RPMI7951 (cell line): ENCODE measurements at places on chromosomes 5 and 9. TPM values are rescaled to one million over a fixed set of nuclear protein-coding genes. Genes with fewer than 3 reads are reported as not detected.
A peak's percentile ranks its signal among the peaks of the same experiment; 100 is the strongest.

ANKRD55 gene
- total RNA-seq = 0.24 and 0.49 TPM in 2 replicates

ARL14EPL gene
- 0.20 TPM in 1 of 2 replicates, not detected in the other for total RNA-seq

SLC46A2 gene
- not detected in 2 replicates for total RNA-seq

DPYSL3 gene
- total RNA-seq = 191 and 198 TPM in 2 replicates

FBP2 gene
- total RNA-seq = not detected in 2 replicates

LURAP1L gene
- total RNA-seq = 0.98 and 1.8 TPM in 2 replicates

DNA sequence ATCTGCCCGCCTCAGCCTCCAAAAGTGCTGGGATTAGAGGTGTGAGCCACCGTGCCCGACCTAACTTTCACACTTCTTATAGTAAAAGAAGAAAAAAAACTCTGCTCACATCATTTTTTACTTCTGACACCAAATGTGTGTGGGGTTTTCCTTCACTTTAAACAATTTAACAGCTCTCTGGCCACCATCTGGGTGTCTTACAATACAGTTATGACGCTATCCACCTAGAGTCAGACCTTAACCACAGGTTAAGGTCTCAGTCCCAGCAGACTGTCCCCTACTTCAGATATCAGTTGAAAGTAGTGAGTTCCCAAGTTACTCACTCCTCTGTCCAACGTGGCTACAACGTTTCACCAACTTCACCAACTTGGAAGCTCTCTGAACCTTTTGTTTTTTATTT lies 15.4 kb upstream of the ATP6V1G1 start:
- no peak for DNase-seq

DNA sequence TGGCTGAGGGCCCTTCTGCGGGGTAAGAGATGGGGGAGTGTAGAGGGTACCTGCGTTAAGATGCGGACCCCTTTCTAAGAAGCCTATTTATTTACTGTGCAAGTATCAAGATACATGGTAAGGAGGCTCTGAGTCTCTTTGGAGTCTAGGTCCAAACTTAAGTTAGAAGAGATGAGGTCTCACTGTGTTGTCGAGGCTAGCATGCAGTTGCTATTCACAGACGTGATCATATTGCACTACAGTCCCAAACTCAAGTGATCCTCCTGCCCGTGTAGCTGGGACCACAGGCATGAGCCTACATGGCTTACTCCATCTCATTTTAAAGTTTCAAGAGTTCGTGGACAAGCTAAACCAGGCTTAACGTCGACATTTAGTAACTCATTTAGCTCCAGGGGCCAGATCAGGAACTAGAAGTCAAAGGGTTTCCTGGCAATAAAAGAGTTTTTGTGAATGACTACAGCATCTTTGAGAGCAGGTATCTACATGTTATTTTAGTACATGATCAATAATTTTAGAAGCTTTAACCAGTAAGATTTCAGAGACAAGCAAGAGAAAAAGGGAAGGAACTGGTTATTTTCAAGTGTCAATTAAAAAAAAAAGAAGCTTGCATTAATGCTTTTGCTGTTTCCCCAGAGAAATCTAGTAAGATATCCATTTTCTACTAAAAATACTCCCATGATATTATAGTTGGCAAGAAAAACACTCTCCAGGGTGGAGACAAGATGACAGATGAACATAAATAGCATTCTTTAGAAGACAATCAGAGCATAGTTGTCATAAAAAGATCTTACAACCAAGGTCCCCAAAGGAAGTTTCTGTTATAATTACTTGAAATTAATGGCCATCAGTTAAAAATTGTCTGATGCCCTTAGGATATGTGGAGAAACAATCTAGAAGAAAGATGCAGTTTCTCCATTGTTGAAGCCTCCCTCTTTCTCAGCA lies 141.3 kb downstream of the SCAMP1 start:
- no peak for DNase-seq

DNA sequence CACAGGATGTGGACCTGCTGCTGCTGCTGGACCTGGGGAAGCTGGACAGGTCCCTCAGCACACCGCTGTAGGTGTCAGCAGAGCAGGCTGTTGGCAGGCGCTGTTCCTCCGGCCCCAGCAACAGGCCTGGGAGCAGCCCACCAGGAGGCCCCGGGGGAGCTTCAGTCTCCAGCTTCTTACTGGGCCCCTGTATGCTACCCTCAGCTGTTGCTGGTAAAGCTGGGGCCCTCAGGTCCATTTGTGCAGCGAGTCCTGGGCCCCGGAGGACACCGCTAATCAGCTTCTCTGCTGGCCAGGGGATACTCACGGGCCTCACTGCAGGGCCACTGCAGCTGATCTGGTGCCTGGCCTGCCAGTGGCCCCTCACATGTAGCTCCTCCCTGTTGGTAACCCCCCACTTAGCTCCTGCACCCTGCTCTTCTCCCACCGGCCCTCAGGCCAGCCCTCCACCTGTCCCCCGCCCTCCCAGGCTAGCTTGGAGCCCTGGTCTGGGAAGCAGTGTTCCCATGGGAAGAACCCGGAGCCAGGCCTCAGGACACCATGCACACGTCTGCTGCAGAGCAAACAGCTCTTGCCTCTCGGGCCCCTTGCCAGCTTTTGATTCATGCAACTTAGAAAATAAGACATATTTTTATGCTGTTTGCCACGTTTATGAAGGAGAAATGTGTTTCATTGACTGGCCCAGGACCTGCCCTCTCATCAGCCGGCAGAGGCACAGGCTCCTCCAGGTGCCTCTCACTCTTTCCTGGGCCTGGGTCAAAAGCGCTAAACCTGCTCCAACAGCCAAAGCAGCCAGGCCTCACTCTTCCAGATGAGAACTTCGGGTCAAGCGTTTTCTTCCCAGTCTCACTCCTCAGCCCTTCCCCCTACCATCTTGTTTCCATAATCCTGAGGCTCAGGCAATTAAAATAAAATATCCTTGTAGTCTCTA lies 61.0 kb upstream of the ADAMTS2 start:
- DNase-seq = no peak

- DNase-seq = no peak
Observed at GRCh38 chr9:129909851-129910250, 74.6 kb downstream of the USP20 start.

DNA sequence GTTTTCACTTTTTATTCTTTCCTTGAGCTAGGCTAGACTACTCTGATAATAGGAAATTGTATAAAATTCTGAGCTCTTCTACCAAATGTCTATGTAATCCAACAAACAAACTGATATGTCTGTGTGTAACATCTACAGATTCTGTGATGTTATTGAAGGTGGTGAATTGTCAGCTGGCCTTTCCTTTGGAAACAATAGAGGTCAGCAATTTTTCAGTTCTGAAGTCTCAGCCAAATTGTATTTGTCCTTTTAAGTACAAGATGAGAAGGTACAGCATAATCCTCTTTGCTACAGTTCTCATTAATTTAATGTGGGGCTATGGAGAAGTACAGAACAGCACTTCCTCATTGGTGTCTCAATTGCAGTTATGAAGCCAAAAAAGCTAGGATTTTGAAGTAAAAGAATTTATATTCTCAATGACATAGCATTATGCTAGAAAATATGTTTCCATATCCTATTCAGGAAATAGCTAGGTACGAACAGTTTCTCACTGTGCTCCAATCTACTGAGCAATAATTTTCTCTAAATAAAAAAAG lies 198.0 kb downstream of the HINT1 start:
- no peak for DNase-seq

GRCh38 chr9:15311607-15312006 lies 4.6 kb upstream of the TTC39B start:
- DNase-seq = no peak

GRCh38 chr9:122325124-122325523 lies 45.7 kb upstream of the PTGS1 start:
- peak; percentile 4 for DNase-seq

GRCh38 chr5:105922574-105922973 lies 1748.2 kb downstream of the EFNA5 start:
- DNase-seq = no peak

- DNase-seq = peak; percentile 98
Observed at GRCh38 chr5:82356808-82357671, 78.9 kb upstream of the RPS23 start.

GRCh38 chr5:65191554-65192135 lies 290.1 kb downstream of the ADAMTS6 start:
- no peak for DNase-seq

DNA sequence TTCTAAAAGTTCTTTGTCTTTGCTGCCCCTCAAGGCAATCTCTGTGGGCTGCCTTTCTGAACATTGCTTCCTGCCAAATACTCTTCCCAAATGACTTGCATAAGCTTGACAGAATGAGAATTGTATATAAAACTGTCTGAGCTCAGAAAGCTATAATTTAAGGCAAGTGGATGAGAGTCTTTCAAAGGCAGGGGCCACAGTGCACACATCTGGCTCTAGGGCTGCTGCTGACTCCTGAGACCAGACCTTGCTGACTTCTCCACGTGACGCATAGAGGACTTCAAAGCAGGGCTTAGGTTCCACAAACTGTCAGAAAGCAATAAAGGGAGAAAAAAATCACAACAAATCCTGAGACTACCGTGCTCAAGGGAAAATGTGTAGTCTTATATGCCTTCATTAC lies 79.4 kb upstream of the DIRAS2 start:
- DNase-seq = no peak

- DNase-seq = no peak
Observed at GRCh38 chr9:27437652-27438373, 86.3 kb upstream of the IFNK start.

DNA sequence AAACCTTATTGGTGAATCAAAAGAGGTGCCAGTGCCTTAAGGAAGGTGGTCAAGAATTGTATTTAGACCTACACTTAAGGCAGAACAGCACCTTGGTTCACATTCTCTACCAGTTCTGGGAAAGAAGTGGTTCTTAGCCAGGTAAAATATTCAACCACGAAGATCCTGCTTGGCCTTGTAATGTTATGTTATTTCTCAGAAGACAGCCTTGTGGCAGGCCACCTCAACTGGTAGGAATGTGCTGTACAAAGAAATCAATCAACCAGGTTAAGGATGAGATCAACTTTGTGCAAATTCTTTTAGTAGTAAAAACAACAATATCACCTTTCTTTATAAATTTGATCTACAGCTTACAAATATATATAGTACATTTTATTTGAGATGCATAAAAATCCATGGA lies 246.8 kb downstream of the ARRDC3 start:
- DNase-seq = no peak

- DNase-seq = peak; percentile 25
Observed at GRCh38 chr5:54985301-54986268, at the start of gene ESM1. ESM1 (minus strand) TSS chr5:54985593; CDS start chr5:54985517, 76 bp downstream.

- DNase-seq = no peak
Observed at GRCh38 chr9:107067739-107068416, 204.9 kb downstream of the ZNF462 start.

DNA sequence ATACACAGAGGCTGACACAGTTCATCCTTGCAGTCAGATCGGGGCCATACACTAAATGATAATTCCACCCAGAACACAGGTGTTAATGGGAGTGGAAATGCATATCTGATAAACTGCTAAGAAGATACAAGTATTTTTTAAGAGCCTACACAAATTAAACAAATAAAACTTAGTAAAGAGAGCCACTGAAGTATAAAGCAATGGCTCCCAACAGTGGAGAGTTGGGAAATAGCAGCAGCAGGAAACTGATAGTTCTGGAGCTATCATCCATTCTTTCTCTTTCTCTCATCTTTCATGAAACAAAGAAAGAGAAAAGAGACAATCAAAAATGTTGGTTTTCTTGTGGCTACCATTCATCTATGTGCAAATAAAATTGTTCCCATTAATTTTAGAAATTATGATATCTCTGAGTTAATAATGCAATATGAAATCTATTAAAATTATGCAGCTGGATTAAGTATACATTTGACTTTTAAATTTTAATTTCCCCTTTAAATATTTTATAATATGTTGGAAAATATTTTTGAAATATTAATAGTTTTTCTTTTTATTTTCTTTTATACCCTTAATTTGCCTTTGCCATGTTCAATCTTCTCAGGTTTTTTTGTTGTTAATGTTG lies 120.8 kb downstream of the EMB start:
- no peak for DNase-seq

- DNase-seq = no peak
Observed at GRCh38 chr5:178285399-178286225, 53.0 kb upstream of the PHYKPL start.

GRCh38 chr5:142421621-142422397 lies 97.0 kb upstream of the SPRY4 start:
- no peak for DNase-seq

GRCh38 chr5:159010661-159011442 lies 88.9 kb downstream of the EBF1 start:
- DNase-seq = no peak

DNA sequence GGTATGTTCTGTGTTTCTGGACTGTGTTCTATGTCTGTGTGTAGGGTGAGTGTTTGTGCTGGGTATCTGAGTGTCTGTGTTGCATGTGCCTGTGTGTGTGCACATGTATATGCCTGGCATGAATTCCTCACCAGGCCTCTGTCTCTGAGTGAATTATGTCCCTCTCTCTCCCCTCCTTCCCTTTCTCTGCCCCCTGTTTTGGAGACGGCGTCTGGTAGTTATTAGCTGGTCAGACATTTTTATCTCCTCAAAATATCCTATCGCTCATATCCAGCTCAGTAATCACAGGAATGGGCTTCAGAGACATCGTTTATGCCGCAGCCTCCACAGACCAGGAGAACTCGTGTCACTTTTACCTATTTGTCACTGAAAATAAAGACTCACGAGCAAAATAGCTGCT lies 483.2 kb upstream of the BRINP1 start:
- DNase-seq = no peak

DNA sequence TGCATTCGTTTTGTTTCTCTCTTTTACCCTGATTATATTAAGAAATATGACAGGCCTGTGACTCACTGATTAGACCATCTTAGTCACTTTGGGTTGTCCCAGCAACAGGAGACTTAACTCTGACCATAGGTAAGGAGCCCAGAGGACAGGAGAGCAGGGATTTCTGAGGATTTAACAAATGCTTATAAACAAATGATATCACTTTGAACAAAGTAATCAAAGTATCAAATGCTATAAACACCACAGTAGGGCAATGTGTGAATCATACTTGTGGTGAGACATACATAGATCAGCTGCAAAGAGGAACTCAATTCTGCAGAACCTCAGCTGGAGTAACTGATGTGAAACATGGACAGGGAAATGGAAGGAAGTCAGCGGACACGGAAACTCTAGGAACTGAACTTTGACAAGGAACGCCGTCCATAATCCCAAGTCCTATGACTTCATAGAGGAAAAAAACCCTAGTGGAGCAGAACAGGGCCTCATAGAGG lies 190.6 kb upstream of the MSX2 start:
- DNase-seq = peak; percentile 82

DNA sequence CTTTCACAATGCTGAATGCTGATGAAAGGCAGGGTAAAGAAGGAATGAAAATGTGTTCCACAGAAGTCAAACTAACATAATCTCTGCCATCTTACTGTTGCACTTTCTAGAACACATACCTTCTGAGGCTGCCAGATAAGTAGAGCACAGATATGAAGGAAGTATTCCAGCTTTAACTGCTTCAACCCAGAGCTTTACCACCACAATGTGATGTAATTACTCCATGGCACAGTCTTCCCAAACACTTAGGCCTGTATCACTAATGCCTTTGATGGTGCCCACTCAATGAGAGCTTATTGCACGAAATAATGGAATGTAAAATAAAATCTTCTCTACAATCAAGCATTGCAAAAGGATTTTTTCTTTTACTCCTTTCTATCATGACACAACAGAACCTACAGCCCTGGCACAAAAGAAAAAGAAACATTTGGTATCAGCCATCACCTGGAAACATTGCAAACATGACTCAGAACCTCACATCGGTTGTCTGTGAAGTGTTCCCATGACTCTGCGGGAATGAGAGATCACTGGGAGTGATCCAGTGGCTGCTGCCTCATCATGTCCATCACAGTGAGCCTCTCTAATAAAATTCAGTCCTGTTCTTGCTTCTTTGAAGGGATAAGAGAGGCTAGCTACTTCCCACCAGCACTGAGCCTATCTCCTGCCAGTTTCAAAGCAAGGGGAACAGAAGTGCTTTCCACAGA lies 385.8 kb downstream of the EFNA5 start:
- no peak for DNase-seq
